GM23338 (cell line): ENCODE measurements at places on chromosomes 7 and 10.

DNA sequence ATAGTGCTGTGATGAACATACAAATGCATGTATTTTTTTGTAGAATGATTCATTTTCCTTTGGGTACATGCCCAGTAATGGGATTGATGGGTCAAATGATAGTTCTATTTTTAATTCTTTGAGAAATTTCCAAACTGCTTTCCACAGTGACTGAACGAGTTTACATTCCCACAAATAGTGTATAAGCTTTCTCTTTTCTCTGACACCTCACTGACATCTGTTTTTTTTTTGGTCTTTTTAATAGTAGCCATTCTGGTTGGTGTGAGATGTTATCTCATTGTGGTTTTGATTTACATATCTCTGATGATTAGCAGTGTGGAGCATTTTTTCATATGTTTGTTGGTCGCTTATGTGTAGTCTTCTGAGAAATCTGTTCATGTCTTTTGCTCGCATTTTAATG, 195.0 kb upstream of the AGK start:
- no peak for DNase-seq

DNA sequence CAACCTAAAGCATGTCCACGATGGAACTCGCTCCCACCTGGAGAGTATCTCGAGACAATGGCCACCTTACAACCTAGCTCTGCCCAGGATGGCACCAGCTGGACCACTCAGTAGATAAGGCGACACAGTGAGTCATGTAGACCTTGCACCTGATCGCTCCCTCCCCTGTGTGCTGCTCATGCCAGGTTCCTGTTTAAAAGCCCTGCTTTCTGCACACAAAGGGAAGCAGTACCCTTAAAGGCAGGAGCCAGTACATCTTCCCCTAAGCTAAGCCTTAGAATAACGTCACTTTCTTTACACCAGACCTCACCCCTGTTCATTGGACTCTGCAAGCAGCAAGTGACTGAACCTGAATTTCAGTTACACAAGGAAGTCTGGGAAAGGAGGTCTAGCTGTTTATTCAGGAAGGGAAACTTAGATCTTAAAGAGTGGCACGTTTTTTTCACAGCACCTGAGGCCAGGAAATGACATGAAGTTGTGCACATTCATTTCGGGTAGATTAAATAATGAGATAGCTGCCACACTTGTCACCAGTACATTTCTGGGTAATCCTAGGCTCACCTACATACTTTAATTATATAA, 117.9 kb downstream of the MTPAP start:
- DNase-seq = no peak

DNA sequence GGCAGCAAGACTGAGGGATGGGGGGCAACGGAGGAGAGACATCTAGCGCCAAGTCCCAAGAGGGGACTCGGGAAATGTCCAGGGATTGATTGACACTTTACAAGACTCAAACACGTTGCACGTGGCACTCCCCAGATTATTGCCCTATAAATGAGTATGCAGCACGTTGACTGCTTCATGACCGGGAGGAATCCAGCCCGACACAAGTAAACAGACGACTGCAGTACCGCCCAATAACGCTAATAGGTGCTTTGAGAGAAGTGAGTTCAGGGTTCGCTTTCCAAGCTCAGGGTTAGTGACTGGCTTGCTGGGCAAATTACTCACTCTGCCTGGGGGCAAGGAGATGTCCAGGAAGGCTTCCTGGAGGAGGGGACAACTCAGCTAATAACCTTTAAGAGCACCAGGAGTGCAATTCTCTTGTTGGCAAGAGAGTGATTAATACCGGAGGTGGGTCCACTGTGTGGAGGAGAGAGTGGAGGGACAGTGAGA, 73.3 kb upstream of the MYL10 start:
- DNase-seq = peak; percentile 63

GRCh38 chr10:77507291-77507880, 130.2 kb downstream of the KCNMA1 start:
- DNase-seq = no peak

DNA sequence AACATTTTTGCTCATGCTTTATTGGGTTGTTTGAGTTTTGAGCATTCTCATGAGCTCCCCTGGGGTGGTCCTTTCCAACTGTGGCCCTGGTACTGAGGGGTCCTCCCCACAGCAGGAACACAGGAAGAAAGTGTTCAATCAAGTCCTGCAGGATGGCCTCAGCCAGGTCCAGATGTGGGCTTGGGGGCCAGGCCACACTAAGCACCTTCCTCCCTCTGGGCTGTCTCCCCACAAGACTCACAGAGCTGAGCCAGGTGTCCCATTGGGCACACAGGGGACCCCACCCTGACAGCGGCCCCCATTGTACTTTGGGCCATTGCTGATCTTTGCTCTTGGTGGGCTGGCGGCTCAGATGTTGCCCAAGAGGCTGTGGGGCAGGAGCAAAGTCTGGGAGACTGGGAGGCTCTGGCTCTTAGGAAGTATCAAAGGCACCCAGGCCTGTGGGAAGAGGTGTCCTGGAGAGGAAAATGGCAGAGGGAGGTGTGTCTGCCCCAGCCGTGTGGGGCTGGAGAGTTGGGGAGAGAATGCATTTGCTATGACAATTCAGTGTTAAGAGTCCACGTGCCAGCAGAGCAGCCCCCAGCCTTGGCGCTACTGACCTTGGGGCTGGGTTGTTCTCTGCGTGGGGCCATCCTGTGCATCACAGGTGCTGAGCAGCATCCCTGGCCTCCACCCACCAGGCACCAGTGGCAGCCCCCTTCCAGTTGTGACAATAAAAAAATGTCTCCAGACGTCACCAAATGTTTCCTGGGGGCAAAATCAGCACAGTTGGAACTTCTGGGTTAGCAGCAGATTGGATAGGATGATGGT, 17.8 kb downstream of the SCART1 start:
- DNase-seq = no peak

DNA sequence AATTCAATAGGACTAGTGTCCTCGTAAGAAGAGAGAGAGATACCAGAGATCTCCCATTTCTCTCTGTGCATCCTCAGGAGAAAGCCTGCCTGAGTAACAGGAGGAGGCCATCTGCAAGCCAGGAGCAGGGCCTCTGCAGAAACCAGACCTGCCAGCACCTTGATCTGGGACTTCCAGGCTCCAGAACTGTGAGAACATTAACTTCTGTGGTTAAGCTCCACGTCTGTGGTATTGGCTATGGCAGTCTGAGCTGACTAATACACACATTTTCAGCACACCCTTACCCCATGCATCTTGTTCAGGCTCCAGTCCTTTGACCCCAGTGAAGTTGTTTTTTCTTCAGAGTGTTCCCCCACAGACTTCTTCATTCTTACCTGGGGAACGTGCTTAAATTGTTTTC, 3.1 kb upstream of the CRTAC1 start:
- no peak for DNase-seq

GRCh38 chr7:66505531-66506451, 122.9 kb upstream of the KCTD7 start:
- DNase-seq = no peak

DNA sequence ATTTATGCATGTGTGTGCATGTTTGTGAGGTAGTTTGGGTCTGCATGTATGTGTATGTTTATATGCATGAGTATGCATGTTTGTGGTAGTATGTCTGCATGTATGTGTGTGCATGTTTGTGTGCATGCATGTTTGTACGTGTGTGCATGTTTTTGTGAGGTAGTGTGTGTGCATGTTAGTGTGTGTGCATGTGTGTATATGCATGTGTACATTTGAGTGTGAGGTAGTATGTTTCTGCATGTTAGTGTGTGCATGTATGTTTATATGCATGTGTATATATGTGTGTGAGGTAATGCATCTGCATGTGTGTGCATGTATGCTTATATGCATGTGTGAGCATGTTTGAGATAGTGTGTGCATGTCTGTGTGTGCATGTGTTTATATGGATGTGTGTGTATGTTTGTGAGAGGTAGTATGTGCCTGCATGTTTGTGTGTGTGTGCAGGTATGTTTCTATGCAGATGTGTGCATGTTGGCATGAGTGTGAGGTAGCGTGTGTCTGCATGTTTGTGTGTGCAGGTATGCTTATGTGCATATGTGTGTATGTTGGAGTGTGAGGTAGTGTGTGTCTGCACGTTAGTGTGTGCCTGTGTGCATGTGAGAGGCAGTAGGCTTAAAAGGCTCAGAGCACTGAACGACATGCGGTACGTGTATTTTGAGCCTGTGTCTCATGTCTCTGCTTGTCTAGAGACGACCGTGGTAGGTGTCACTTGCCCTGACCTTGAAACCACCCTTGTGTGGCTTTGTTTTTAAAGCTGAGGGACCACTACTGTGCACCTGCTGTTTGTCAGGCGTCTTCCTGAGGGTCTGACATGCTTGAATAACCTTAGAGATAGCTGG, 43.7 kb downstream of the PFKP start:
- DNase-seq = no peak

- DNase-seq = no peak
Observed at GRCh38 chr7:124723012-124723411, 42.6 kb downstream of the GPR37 start.

- DNase-seq = no peak
Observed at GRCh38 chr7:152126741-152127140, 101.3 kb downstream of the GALNT11 start.

- DNase-seq = no peak
Observed at GRCh38 chr10:73838008-73838567, 26.7 kb upstream of the NDST2 start.

GRCh38 chr10:132360766-132361447, 28.9 kb downstream of the LRRC27 start:
- peak; percentile 81 for DNase-seq

GRCh38 chr10:33773886-33774480, 439.5 kb upstream of the NRP1 start:
- DNase-seq = no peak

- peak; percentile 72 for DNase-seq
Observed at GRCh38 chr7:27188386-27189294, 3.6 kb upstream of the HOXA11 start.

DNA sequence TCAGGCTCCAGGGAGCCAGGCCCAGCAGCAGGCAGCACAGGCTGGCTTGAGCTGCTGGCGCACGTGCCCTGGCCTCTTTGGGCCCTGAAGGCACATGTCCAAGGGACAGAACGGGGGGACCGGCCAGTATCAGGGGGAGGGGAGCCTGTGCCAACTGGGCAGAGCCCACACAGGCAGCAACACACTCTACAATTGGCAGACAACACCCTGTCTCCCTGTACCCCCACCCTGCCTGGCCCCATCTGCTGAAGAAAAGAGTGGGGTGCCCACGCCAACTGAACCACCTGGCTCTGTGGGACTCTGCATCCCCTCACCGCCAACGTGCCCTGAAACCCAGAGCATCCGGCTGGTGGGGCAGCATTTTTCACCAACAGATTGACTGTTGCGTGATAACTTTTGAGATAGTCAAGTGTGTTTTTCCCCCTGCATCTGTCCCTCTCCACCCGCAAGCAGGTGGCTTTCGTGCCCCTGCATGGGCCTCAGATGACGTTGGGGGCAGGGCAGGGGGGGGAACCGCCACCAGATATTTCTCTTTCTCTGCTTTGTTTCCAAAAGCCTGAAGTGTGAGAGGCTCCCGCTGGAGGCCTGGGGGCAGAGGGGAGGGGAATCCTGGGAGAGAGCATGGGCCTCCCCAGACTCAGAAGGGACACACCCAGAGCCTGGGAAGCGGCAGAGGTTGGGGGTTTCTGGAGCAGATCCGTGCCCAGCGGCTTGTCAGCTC, 21.8 kb downstream of the SLIT1 start:
- DNase-seq = no peak

- DNase-seq = no peak
Observed at GRCh38 chr10:1638889-1639419, 98.4 kb downstream of the ADARB2 start.

DNA sequence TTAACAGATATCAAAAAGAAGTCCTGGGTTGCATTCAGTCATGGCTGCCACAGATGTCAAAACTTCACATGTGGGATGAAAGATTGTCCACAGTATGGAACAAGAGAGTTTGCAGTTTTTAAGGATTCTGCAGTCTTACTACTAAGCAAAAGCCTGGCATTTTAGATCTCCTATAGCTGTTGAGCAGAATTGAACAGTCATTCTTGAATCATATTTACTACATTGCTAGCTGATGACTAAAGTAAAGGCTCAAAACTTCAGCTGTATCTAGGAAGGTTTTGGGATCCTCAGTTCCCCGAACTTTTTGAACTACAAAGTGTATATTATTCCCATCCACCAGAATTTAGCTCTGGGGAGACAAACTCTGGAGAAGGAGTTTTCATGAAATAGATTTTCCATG, 31.0 kb downstream of the BET1 start:
- DNase-seq = no peak

GRCh38 chr7:138934367-138934766, 46.8 kb downstream of the KIAA1549 start:
- no peak for DNase-seq

DNA sequence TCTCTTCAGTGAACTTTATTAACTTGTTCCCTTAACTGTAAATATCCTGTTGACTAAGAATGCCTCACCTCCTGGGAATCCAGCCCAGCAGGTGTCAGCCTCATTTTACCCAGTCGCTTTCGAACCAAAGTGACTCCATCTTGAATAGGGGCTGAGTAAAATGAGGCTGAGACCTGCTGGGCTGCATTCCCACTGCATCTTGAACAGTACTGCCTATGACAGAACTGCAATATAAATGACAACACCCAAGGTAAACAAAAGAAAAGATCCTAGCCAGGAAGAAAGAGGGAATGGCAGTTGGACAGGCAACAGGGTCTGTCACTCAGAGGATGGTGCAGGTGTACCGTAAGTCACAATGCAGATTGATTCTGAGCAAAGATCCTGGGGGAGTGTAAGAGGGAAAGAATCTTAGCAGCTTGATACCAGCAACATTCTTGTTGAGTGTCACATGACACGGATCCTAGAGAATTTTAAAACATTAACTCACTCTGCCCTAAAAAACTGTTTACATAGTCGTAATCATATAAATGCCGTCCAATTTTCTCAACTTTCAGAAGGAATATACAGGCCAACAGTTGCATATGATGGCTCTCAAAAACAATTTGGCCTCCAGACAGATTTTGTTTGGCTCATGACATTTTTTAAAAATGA, 4.4 kb upstream of the FAM107B start:
- DNase-seq = no peak

- DNase-seq = no peak
Observed at GRCh38 chr10:62230344-62231121, 38.1 kb downstream of the RTKN2 start.

DNA sequence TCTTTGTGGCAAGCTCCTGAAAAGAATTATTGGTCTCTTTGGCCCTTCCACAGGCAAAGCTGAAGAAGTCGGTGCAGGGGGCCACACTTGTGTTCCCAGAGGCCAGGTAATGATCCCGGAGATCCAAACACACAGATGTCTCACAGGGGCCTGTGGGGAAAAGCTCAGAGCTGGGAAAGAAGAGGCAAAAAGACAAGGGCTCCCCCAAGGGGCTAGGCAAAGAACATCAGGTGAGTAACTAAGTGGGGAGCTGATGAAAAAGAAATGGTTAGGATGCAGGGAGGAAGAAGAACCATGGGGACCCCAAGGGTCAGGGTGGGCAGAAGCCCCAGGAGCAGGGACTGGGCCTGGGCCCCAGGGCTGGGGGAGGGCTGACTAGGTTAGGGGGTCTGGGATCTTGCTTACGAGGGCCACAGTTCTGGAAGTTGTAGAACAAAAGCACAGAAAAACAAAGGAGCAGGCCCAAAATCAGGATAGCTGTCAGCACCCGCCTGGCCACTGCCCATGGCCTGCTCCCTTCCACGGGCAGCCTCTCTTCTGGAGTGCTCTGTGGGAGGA, 1.1 kb downstream of the KEL start:
- DNase-seq = peak; percentile 20
